ENCODE measurements at places on chromosomes 16 and 17.

GRCh38 chr16:882256-882655 is 81.7 kb upstream of the GNG13 start:
- no peak for DNase-seq

GRCh38 chr16:81987706-81988105 is 23.6 kb downstream of the SDR42E1 start:
- DNase-seq: no peak

DNA sequence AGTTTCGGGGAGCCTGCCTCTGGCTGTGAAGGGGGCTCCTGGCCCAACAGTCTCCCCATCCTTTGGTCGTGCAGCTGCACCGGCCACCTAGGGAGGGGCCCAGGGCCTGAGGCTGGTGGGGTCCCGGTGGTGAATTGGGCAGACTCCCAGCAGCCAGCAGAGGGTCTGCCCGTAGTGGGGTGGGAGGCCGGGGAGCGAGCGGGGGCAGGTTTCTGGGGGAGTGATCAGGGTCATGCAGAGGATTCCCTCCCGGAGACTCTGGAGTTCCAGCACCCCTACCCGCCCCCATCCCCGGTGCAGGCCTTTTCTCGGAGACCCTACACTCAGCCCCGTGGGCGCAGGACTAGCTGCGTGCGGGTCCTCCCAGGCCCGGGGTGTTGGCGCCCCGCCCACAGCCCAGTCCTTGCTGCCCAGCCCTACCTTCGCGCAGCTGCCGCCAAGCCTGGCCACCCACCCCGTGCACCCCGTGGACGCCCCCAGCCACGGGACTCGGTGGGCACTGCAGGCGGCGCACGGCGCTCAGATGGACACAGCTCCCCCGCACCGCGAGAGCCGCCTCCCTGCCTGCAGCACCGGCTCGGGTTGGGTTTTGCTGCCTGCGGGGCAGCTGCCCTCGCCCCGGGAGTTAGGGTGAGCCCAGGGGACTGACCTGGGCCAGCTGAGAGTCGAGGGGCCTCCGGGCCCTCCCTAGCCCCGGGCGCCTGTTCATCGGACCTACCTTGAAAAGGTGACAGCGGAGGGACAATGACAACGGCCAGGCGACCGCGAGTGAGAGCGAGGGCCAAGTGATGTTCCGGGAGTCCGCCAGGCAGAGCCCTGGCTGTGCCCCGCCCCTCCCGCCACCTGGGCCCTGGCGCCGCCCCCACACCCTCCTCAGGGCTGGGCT is at the start of gene GNG13:
GNG13 (minus strand) TSS at position 787 of the 886 bp plus-strand sequence. CDS start 1,657 bp downstream, outside the sequence.
- no peak for DNase-seq

- no peak for DNase-seq
Measured at GRCh38 chr17:63474586-63475460, 2.0 kb upstream of the ACE start.

GRCh38 chr16:25771812-25772568 is 80.2 kb downstream of the HS3ST4 start:
- DNase-seq: no peak

DNA sequence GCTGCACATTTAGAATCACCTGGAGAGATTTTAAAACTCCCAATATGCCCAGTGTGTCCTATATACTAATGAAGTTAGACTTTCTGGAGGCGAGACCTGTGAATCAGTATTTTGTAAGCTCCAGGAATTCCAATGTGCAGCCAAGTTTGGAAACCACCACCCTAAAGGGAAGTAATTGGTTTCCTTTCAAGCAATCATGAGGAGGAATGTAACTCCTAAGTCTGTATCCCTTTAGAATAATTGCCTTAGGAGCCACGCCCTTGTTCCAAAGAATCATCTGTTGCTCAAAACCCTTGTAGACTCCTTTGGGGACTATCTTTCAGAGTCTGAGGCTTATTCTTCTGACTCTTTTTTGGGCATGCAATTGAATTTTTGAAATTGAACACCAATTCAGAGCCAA is 84.4 kb downstream of the DNAH9 start:
- DNase-seq: no peak
